ENCODE measurements at places on chromosomes 3 and 15.

DNA sequence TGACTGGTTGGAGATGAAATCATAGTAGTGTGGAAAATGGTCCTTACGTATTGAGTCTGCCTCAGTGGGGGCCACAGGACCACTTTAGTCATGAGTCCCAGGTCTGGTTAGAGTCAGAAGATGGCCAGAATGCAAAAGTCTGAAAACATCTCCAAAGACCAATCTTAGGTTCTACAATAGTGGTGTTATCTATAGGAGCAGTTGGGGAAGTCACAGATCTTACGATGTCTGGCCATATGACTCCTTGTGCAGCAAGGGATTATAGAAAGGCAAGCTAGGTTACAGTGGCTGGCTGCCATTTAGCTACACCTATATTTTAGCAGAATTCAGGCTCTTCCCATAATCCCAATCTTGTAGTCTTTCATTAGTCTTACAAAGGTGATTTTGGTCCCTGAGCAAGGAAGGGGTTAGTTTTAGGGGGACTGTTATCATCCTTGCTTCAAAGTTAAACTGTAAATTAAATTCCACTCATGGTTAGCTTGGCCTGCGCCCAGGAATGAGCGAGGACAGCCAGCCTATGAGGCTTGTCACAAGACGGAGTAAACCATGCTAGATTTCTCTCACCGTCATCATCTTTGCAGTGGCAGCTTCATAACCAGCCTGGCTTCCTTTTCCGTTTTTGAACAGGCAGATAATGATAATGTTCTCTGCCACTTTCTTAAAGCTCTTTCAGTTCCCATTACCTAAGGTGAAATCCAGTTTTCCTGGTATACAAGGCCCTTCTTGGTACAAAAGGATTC, 134.1 kb downstream of the VPS8 start:
- no peak for DNase-seq

DNA sequence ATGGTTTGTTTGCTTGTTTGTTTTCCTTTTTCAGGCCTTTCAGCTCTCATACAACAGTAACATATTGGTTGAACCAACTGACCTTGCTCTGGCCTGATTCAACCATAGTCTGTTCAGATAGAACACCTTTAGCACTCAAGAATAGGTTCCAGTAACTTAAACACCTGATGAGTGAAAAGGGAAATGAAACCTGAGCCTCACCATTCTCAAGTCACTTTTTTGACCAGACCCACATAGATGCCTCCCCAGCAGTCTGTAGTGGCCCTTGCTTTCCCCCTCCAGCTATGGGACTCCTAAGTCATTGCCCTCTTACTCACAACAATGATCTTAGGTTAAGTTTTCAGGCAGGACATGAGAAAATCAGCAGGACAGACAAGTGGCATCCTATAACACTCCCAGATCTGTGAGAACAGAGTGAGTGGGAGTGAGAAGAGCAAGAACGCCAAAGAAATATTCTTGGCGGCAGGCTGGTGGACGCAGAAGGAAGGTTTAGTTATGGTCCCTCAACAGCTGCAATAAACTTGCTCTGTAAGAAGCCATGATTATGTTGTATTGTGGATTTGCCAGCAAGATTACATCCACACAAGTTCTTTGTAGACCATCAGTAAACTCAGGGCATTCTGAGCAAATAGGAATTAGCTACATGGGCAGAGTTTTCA, 367.5 kb downstream of the MECOM start:
- no peak for DNase-seq

- DNase-seq, result no peak
These were observed 10.3 kb upstream of the ZMAT3 start for GRCh38 chr3:179081885-179082284.

DNA sequence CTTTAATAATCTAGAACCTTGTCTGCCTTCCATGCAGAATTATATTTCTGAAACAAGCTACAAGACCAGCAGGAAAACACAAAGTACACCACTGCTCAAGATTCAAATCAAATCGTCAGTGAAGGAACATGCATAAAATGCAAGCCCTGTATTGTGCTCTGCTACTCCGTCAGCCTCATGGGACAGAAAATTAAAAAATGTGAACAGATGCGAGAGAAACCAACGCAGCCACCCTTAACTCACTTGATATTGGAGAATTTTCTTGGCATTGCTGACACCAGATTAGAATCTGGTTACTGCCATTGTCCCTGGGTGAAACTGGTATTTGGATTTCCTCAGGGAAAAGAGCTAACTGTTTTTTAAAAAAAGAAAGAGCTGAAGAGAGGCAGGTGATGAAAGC, 23.6 kb downstream of the ANXA2 start:
- no peak for DNase-seq

GRCh38 chr3:191387441-191388077, 57.2 kb upstream of the UTS2B start:
- no peak for DNase-seq

DNA sequence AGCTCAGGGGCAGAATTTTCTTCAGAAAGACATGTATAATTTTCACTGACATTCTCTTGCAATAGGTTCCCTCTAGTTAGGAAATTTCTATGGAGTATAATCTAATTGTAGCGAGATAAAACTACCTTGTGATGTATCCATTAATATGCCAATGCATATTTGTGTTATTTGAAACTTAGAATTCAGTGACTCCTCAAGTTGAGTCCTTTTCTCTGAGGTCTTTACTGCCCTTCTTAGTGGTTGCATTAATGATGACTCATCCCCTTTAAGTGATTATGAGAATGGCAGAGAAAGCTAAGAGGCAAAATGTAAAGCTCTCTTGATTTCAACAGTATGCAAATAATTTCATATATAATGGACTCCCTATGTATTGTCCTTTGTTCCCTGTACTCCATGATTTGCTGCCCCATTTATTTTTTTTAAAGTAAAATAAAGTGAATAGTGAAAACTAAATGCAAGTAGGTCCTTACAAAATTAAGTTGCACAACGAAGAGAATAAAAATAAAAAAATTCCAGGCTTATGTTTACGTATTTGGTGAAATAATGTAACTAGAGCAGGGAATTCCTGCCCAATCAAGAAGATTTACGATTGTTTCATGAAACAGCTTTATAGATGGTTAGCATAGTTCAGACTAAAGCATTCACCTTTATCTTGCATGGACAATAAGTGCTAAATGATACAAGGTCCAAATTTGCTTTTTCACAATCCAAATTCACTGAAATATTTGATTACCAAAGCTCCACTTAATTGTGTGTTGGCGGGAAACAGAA, 78.1 kb downstream of the ZPLD1 start:
- DNase-seq, result no peak

GRCh38 chr3:130816561-130817445, 70.2 kb upstream of the PIK3R4 start:
- no peak for DNase-seq

DNA sequence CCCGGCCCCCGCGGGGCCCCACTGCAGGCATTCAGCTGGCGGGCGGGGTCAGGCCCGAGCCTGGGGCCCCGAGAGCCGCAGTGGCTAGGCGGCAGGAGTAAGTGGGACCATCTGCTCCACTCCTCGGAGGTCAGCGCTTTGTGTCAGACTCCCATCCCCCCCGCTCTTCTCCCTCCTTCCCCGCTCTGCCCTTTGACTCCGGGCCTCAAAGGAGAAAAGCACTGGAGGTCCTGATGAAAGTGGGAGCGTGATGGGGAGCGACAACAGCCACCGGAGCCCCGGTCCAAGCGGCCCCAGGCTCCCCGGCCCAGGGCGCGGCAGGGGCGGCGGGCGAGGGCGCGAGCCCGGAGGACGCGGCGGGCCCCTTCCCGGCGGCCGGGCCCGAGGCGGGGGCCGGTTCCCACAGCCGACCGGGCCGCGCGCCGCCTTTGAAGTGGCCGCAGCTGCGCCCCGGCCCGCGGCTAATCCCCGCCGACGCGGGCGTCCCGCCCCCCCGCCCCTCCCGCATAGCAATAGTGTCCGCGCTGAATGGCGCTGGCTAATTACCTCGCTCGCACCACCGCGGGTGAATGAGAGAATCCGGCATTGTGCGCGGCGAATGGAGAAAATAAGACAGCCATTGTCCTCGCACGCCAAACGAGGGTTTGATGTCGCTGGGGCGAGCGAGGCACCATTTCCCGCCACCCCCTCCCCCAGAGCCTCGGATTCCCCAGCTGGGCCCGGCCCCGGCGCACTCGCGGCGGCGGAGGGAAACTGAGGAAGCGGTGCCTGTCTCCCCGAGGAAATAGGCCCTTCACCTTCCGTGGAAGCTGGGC, 22.4 kb downstream of the IGDCC3 start:
- no peak for DNase-seq

- DNase-seq, result no peak
These were observed 17.4 kb upstream of the TMPRSS7 start for GRCh38 chr3:112017091-112017490.

GRCh38 chr3:117102426-117102825, 392.8 kb downstream of the TUSC7 start:
- no peak for DNase-seq

DNA sequence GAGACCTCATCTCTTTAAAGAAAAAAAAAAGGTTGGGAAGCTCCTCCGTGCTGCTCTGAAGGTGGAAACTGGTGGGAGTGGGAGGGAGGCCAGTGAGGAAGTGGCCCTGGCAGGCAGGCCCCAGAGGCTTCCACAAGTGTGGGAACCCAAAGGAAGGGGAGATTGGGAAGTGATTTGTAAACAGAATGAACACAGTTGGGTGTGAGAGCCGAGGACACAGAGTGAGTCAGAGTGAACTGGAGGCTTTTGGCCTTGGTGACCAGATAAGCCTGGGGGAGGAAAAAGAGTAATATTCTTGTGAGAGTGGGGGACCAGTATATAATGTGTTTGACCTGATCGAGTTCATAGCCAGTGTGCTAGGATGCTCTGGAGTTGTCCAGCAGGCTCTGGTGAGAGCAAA, 23.0 kb downstream of the MKRN2 start:
- DNase-seq, result no peak

GRCh38 chr3:106635271-106635670, 742.0 kb upstream of the CCDC54 start:
- DNase-seq, result no peak

GRCh38 chr3:95134693-95135413, 1072.0 kb downstream of the NSUN3 start:
- no peak for DNase-seq

GRCh38 chr3:195458316-195458717, 15.5 kb upstream of the ACAP2 start:
- DNase-seq, result peak; percentile 72

GRCh38 chr15:27323801-27324200, 352.8 kb downstream of the GABRG3 start:
- DNase-seq, result no peak

GRCh38 chr3:127692501-127693335, 20.0 kb downstream of the ABTB1 start:
- no peak for DNase-seq

- no peak for DNase-seq
These were observed 388.7 kb downstream of the GRM7 start for GRCh38 chr3:7249493-7250076.

GRCh38 chr15:74449643-74450205, 11.2 kb downstream of the UBL7 start:
- no peak for DNase-seq

DNA sequence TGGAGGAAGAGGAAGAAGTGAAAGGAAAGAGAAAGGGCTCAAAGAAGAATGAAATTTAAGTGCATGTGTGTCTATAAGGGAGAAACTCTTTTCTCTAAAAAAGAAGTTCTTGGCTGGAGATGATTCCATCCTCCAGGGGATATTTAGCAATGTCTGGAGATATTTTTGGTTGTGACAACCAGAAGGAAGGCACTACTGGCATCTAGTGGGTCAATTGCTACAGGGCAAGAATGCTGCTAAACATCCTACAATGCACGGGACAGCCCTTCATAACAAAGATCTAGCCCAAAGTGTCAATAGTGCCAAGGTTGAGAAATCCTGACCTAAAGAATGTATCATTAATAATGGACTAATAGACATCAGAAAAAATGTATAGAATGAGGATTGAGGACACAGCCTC, 57.4 kb upstream of the ST3GAL6 start:
- no peak for DNase-seq

DNA sequence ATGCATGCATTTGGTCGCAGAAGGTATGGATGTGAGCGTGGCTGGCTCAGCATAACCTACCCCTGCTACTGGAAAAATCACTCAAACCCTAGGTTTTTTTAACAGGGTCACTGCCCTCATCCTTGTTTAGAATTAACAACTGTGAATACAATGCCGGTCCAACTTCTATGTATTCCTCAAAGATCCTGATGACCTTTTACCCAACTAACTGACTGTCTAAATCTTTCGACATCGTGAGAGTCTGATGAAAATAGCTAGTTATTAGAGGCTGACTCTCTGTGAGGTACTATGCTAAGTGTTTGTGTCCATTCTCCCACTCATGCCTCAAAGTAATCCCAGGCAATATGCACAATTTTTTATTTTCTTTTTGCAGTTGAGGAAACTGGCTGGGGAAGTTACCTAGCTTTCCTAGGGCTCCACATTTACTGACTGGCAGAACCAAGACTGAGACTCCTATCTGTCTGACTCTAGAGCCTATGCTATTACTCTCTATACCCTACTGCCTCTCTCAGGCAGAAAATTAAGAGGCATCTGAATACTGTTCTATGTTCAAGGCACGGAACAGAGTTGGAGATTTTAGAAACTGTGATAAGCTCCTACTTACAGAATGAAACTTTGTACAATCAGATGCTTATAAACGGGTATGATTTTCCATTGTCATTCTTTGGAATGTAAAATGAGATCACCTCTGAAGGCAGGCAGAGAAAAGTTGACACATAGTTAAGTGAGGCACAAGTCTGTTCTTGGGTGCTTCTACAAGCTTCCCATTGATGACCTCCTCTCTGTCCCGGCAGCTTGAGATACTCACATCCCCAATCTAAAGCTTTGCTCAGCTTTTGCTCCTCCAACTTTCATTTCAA, 56.4 kb downstream of the FILIP1L start:
- DNase-seq, result no peak

GRCh38 chr3:30933478-30934207, 39.2 kb upstream of the GADL1 start:
- DNase-seq, result no peak

GRCh38 chr3:188578576-188579363, 424.8 kb downstream of the LPP start:
- no peak for DNase-seq

DNA sequence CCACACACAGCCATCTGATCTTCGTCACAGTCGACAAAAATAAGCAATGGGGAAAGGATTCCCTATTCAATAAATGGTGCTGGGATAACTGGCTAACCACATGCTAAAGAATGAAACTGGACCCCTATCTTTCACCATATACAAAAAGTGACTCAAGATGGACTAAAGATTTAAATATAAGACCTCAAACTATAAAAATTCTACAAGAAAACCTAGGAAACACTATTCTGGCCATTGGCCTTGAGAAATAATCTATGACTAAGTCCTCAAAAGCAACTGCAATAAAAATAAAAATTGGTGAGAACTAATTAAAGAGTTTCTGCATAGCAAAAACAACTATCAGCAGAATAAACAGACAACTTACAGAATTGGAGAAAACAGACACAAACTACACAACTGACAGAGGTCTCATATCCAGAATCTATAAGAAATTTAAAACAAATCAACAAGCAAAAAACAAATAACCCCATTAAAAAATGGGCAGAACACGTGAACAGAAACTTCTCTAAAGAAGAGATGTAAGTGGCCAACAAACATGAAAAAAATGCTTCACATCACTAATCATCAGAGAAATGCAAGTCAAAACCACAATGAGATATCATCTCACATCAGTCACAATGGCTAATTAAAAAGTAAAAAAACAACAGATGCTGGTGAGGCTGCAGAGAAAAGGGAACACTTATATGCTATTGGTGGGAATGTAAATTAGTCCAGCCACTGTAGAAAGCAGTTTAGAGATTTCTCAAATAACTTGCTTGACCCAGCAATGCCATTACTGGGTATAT, 104.0 kb downstream of the NR1I2 start:
- DNase-seq, result no peak

Measured in SIG-M5 (cell line).